ENCODE measurements at places on chromosomes 12 and 14.

- no peak for DNase-seq
Measured at GRCh38 chr14:75150150-75150549, 23.3 kb upstream of the NEK9 start.

DNA sequence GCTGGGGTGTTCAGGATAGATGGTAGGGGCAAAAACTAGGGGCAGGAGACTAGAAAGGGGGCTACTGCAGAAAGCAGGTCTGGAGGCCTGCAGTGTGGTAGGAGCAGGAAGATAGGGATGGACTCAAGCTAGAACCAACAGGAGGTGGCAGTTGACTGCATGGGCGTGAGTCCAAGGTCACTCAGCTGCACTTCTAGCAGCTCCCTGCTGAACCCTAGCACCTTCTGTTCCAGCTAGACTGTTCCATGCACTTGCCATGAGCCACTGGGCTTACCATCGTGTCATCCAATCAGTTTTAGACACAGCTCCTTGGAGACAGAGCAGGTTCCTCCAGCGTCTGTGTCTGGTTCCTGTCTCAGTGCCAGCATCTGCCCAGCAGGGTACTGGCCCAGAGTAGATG is 11.3 kb upstream of the KRT8 start:
- DNase-seq: no peak

GRCh38 chr12:74818412-74818811 is 280.8 kb downstream of the ATXN7L3B start:
- no peak for DNase-seq

GRCh38 chr12:83042441-83043200 is 355.9 kb downstream of the TMTC2 start:
- DNase-seq: no peak

DNA sequence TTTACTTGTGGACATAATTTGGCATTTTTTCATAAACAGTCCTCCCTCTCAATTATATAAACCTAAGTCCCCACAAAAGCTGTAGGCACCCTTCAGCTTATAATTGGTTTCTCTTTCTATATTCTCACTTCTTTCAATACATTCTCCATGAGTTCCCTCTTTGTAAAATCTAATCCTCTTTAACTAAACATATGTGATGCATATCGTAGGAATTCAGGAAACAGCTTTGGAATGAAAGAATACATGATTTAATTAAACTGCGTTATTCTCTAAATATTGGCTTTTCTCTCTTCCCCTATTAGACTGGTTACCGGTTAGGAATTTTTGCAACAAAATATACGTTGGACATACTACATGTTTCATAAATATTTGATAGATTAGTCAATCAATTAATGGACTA is 1122.6 kb downstream of the FLRT2 start:
- no peak for DNase-seq
